ENCODE measurements at places on chromosomes 13 and 19. TPM values are rescaled to one million over a fixed set of nuclear protein-coding genes. Genes with fewer than 3 reads are reported as not detected.

Gene MBD3L3
- total RNA-seq: not detected

Gene TMEM272
- total RNA-seq: not detected

Gene GTPBP3
- total RNA-seq: 16.7 TPM

Gene ATXN8OS
- total RNA-seq: not detected

Gene LRRC63
- not detected for total RNA-seq

Gene WDR88
- not detected for total RNA-seq

Gene SLC5A5
- not detected for total RNA-seq

Gene ZNF568
- 9.1 TPM for total RNA-seq

Gene UNC13A
- total RNA-seq: 0.18 TPM

Gene PCDH17
- total RNA-seq: 0.18 TPM

Gene TSSK6
- total RNA-seq: not detected

Gene EFNA2
- not detected for total RNA-seq

Gene EPSTI1
- total RNA-seq: 0.54 TPM

Gene CLEC11A
- 169 TPM for total RNA-seq

Gene FAAP24
- 1.3 TPM for total RNA-seq

Gene KLK14
- not detected for total RNA-seq

Gene OPA3
- total RNA-seq: 6.5 TPM

Gene MYBPC2
- total RNA-seq: not detected

Gene EEF2
- total RNA-seq: 3,417 TPM

Gene SIAH3
- total RNA-seq: not detected

Gene ZNF560
- under 0.01 TPM for total RNA-seq

Gene CDX2
- total RNA-seq: not detected

Gene COL4A1
- 1,500 TPM for total RNA-seq

Gene CD70
- not detected for total RNA-seq

Gene ZNF71
- total RNA-seq: 9.4 TPM

Gene CATSPERD
- total RNA-seq: not detected

Gene ZNF540
- 0.16 TPM for total RNA-seq

Gene SLC7A10
- total RNA-seq: not detected

Gene IZUMO4
- 0.36 TPM for total RNA-seq

Gene SOX1
- not detected for total RNA-seq

Gene ELAVL1
- total RNA-seq: 21.7 TPM

Gene MICU2
- total RNA-seq: 32.5 TPM

Gene ZNF135
- 2.7 TPM for total RNA-seq

Gene SBK2
- not detected for total RNA-seq

Gene ERICH6B
- total RNA-seq: not detected

Gene ATP13A1
- 69.7 TPM for total RNA-seq

Gene NKG7
- total RNA-seq: not detected

Gene METTL21C
- total RNA-seq: not detected

Gene ZNF223
- 3.1 TPM for total RNA-seq

Gene ZNF57
- total RNA-seq: 5.5 TPM

Gene TMEM86B
- 2.3 TPM for total RNA-seq

Gene OR7A5
- total RNA-seq: not detected

Gene CCNA1
- 7.5 TPM for total RNA-seq

Gene SEMA6B
- 9.7 TPM for total RNA-seq
